Activated CD4-positive, alpha-beta T cell treated with anti-CD3 and anti-CD28 coated beads for 36 hours (primary cell): ENCODE measurements at places on chromosomes 13 and 19. TPM values are rescaled to one million over a fixed set of nuclear protein-coding genes. Genes with fewer than 3 reads are reported as not detected.

The RANBP3 gene
- 85.5 TPM for total RNA-seq

The FBXL12 gene
- 19.9 TPM for total RNA-seq

- DNase-seq = peak; percentile 38
Observed at GRCh38 chr13:27968316-27969081, 616 bp downstream of the CDX2 start.

- peak; percentile 65 for DNase-seq
Observed at GRCh38 chr13:113275387-113275786, 21.7 kb upstream of the LAMP1 start.

GRCh38 chr19:55647732-55648584 is at the start of gene CCDC106:
Gene CCDC106 (plus strand): TSS chr19:55648212. CDS start chr19:55649047, 835 bp downstream.
- peak; percentile 60 for DNase-seq

- DNase-seq = no peak
Observed at GRCh38 chr19:31629579-31630363, 280.5 kb upstream of the TSHZ3 start.

DNA sequence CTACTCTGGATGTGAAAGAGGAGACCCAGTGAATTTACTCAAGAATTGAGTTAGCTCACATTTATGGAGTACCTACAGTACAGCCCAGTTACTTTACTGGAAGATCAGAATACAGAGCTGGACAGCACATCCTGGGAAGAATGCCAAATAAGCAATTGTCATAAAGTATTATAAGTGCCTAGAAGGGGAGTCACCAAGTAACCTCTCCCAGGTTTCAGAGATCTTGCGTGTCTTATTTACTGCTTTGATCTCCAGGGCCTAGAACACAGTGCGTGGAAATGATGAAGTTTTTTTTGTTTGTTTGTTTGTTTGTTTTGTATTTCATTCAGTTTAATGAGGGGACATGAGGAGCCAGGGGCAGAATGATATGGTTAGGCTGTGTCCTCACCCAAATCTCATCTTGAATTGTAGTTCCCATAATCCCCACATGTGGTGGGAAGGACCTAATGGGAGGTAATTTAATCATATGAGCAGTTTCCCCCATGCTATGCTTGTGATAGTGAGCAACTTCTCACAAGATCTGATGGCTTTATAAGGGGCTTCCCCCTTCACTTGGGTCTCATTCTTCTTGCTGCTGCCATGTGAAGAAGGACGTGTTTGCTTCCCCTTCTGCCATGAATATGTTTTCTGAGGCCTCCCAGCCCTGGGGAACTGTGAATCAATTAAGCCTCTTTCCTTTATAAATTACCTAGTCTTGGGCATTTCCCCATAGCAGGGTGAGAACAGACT is 5.2 kb downstream of the GARRE1 start:
- no peak for DNase-seq
